ENCODE measurements at places on chromosomes 11 and 22. TPM values are rescaled to one million over a fixed set of nuclear protein-coding genes. Genes with fewer than 3 reads are reported as not detected.

The GRIK4 gene
- 2.2 TPM for total RNA-seq

The OR8U1 gene
- not detected for total RNA-seq

The TSSK2 gene
- total RNA-seq, result not detected

The NXPE4 gene
- total RNA-seq, result not detected

The SEPTIN5 gene
- 9.3 TPM for total RNA-seq

The CARD18 gene
- total RNA-seq, result not detected

The TOM1 gene
- total RNA-seq, result 70.3 TPM

The TBC1D10A gene
- 27.4 TPM for total RNA-seq

The MSANTD2 gene
- total RNA-seq, result 15.4 TPM

The OR52E1 gene
- not detected for total RNA-seq

The RAB38 gene
- total RNA-seq, result 10.9 TPM

The TUB gene
- 5.2 TPM for total RNA-seq

The APOBEC3A gene
- 14.2 TPM for total RNA-seq

The MS4A6A gene
- total RNA-seq, result 176 TPM

The CCDC81 gene
- 4.8 TPM for total RNA-seq

The OR8G5 gene
- 0.35 TPM for total RNA-seq

The OR4A16 gene
- total RNA-seq, result not detected

The FAM118B gene
- 35.2 TPM for total RNA-seq

The MYBPC3 gene
- total RNA-seq, result 0.86 TPM

The SCT gene
- not detected for total RNA-seq

The KLHL35 gene
- total RNA-seq, result 2.6 TPM

The APOL5 gene
- total RNA-seq, result not detected

The SAMM50 gene
- total RNA-seq, result 28.5 TPM

The OR5A1 gene
- total RNA-seq, result not detected

The WNT7B gene
- total RNA-seq, result 6.3 TPM

The TPBGL gene
- 0.47 TPM for total RNA-seq

The DTX4 gene
- 51.7 TPM for total RNA-seq

Measured in lower lobe of right lung (tissue), 2 donors.